ENCODE measurements at places on chromosomes 2 and 18.

- no peak for DNase-seq
These were observed 13.6 kb downstream of the DHRS9 start for GRCh38 chr2:169082995-169083394.

- no peak for DNase-seq
These were observed 41.1 kb downstream of the STK17B start for GRCh38 chr2:196130039-196130825.

GRCh38 chr18:2909431-2910140 lies 62.8 kb downstream of the EMILIN2 start:
- DNase-seq, result no peak

GRCh38 chr2:136114382-136114781 lies 3.6 kb downstream of the CXCR4 start:
- no peak for DNase-seq

GRCh38 chr18:32437100-32437834 lies 33.4 kb downstream of the GAREM1 start:
- no peak for DNase-seq

DNA sequence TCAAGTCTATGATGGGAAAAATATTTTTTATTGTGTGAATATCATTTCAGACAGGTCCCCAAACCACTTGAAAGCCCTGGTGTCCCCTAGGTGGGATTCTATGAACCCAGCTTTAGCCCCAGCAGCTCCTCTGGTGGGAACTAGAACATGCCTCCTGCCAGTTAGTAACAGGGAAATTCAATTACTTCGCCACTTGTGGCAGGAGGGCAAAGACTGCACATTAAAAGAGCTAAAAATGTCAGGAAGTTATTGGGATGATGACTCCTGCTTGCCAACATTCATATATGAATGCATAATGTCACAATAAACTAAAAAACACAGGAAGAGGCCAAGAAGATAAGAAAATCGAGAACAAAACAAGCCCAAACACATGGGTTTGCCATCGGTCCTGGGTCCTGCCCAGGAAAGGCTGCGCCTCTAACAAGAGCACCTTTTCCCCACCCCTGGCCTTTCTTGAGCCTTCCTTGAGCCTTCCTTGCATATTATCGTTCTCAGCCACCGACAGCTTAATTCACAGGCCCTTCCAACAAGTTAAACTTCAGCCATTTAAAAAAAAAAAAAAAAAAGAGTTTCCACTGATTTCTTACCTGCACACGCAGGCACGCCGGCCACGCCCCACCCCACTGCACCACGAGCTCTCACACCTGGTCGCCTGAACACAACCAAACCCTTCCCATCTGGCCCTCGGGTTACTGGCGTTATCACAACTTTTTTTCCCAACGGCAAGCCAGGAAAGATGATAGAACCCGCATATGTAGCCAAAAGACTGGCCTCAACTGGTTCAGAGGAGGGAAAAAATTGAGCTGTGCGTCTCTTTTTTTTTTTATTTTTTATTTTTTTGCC lies 23.4 kb downstream of the BCL11A start:
- no peak for DNase-seq

GRCh38 chr2:1283871-1284270 lies 129.4 kb upstream of the TPO start:
- DNase-seq, result no peak

- DNase-seq, result no peak
These were observed 31.0 kb downstream of the ANKRD29 start for GRCh38 chr18:23631746-23632145.

- no peak for DNase-seq
These were observed 443.9 kb upstream of the MYT1L start for GRCh38 chr2:2775018-2775417.

- peak; percentile 75 for DNase-seq
These were observed 36.8 kb upstream of the WIPF1 start for GRCh38 chr2:174634130-174635014.

DNA sequence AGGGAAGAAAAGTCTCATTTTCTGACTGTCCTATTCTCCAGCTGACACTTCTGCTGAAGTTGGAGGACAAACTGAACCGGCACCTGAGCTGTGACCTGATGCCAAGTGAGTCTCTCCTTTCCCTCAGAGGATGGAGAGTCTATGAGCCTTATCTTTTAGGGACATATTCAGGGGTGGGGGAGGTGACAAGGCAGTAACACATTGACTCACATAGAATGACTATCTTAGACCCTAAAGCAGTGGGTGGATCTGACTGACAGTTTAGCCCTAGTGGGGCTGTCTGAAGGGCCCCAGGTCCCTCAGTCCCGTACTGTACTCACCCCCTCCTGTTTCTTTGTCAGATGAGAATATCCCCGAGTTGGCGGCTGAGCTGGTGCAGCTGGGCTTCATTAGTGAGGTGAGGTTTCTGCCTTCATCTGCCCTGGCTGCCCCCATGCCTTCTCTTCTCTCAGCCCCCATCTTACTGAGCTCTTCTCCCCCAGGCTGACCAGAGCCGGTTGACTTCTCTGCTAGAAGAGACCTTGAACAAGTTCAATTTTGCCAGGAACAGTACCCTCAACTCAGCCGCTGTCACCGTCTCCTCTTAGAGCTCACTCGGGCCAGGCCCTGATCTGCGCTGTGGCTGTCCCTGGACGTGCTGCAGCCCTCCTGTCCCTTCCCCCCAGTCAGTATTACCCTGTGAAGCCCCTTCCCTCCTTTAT lies 805 bp upstream of the KRTCAP3 start:
- DNase-seq, result no peak

DNA sequence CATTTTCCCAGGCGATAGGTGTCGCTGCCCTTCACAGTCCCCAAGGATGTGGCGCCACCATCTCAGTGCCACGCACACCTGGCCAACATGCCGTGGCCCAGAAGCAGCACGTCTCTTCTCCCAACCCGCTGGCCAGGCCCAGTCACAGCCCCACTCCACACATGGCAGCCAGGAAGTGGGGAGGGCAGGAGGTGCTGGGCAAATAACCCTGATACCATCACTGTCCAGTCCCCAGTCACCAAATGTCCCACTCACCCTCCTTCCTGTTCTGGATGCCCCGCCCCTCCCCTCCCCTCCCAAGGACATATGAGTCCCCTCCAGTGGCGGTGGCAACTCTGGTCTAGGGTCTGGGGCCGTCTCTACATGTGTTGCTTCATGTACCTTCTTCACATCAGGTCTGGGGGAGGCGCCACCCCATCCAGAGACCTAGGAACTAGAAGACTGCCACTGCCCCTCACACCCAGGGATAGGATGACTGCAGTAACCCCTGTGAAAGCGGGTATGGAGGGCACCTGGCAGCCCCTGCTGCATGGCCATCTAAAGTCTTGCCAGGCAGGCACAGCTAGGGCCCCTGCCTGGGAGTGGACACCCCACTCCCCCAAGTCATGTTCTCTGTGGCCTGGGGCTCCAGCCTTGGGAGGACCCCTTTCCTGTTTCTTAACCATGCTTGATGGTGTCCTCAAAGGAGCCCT lies 7.3 kb upstream of the CAPN10 start:
- DNase-seq, result no peak

GRCh38 chr18:72601481-72601880 lies 57.3 kb upstream of the CBLN2 start:
- DNase-seq, result no peak

DNA sequence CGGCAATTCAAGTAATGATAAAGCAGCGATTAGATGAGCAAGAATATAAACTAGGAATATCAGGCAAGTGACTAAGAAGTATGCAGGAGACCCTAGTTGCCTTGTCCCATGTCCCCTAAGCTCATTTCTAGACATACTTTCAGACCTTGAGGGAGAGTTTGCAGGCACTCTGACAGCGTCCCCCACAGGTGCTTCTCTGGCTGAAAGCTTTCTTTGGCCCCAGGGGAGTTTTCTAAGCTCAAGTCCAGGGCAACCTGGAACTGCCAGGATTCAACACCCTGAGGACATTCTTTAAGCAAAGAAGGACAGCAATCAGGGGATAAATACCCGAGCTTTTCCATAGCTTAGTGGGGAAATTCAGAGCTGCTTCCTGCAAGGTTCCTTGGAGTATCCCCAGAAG lies 308.1 kb upstream of the CHST9 start:
- DNase-seq, result no peak

DNA sequence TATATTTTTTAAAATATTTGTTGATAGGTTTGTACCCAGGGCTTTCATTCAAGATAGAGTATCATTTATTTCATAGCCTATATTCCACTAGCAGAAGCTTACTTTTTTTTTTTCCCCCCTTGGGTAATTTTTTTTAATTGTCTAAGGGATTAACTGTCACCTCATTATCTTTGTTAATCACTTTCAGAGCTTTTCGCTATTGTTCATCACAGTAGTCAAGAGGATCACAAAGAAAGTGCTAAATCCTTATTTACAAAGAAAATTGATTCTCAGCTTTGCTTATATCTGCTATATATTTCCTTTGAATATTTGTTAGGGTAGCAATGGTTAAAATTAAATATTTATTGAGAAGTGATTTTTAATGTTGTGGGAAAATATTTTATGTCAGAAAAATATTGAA lies 59.0 kb downstream of the CAMKMT start:
- no peak for DNase-seq

DNA sequence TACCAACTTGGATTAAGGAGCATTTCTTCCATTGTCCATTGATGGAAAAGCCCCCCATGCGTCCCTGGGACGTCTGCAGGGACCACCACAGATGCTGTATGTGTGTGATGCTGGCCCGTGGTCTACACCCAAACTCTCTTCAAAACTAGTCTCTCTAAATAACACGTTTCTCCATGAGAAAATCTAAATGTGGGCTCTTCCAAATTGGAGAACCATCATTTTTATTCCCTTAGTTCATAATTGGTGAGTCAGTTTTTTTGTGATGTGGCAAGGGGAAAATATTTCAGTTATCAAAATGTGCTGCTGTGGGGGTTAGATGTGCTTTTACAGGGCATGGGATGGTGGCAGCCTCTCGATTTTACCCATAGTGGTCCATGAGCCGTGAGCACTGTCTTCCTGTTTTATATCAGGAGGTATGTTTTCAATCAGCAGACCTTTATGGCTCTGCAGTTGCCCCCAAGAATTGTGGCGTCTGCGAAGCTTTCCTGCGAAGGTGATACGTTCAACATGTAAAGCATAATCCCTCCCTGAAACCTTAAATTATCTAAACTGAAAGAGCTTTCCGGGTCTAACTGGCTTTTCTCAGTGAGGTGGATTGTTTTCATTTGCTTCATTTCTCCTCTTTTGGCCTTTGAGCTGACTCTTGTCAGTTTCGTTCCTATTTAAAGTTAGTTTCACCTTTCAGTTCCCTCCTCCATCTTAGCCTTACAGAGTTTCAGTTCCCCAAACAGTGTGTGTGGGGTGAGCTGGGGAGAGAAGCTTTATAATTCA lies 78.4 kb downstream of the SETBP1 start:
- DNase-seq, result peak; percentile 13

- DNase-seq, result peak; percentile 16
These were observed 48.5 kb upstream of the DTNA start for GRCh38 chr18:34661464-34662087.

- DNase-seq, result no peak
These were observed 26.1 kb downstream of the TGFA start for GRCh38 chr2:70527447-70528080.

DNA sequence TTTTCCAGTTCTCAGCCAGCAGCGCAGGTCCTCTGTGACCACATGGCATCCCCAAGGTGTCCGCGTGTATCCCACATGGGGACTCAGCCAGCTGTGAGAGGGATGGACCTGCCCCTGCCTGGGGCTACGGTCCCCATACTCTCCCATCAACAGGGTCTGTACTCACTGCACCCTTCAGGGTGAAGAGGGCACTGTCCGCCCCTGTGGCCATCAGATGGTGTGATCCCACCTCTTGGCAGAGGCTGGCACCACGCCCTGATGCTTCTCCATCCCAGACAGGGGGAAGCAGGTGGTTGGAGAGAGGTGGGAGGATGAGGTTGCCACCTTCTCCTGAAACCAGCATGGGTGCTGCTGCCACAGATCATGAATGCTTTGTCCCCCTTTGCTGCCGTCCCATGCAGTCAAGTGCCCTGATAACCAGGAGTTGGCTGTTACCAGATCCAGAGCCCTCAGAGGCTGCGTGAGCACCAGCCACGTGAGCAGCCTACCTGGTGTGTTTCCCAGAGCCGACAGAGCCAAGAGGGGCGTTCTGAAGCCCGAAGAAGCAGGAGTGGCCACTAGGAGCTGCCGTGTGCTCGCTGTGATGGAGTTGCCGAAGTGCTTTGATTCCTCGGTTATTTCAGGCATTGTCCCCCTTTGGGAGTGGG lies 93.9 kb downstream of the SH3RF3 start:
- no peak for DNase-seq

DNA sequence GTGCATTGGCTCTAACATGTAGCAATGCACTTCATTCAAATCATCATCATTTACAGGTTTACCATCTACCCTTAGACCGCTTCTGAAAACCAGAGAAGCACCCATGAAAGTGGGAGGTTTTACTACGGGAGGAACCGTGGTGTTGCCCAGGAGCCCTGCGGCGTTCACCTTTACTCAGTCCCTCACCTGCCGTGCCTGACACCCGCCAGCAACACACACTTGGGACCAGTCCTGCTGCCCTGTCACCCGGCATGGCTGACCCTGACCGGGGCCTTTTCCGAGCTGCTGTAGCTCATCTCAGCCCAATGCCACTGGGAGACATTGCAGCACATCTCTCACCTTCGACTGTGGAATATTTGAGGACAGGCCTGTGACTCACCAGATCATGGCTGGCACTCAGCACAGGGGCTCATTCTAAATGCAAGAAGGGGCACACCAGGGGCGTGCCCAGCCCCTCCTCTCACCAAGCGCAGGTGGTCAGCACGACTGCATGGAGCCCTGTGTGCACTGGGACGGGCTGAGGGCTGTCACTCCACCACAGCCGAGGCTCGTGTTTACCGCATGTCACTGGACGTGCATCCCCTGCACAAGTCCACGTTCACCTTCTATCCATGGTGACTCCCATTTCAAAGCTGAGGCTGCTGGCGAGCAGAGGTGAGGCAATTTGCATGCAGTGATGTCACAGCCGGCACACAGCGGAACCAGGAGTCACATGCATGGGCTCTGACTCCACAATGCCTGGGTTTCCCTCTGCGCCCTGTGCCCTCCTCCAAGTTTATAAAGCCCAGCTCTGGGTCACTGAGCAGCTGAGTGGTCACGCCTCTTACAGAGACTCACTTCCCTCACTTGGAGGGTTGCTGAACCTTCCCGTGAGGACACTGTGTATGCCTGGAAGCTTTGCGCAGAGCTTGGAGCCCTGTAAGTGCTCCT lies 76.7 kb upstream of the SNTG2 start:
- DNase-seq, result no peak

- DNase-seq, result no peak
These were observed 119.7 kb downstream of the INHBB start for GRCh38 chr2:120465701-120465988.
